ENCODE measurements at places on chromosomes 4 and X. TPM values are rescaled to one million over a fixed set of nuclear protein-coding genes. Genes with fewer than 3 reads are reported as not detected.
A peak's percentile ranks its signal among the peaks of the same experiment; 100 is the strongest.

DNA sequence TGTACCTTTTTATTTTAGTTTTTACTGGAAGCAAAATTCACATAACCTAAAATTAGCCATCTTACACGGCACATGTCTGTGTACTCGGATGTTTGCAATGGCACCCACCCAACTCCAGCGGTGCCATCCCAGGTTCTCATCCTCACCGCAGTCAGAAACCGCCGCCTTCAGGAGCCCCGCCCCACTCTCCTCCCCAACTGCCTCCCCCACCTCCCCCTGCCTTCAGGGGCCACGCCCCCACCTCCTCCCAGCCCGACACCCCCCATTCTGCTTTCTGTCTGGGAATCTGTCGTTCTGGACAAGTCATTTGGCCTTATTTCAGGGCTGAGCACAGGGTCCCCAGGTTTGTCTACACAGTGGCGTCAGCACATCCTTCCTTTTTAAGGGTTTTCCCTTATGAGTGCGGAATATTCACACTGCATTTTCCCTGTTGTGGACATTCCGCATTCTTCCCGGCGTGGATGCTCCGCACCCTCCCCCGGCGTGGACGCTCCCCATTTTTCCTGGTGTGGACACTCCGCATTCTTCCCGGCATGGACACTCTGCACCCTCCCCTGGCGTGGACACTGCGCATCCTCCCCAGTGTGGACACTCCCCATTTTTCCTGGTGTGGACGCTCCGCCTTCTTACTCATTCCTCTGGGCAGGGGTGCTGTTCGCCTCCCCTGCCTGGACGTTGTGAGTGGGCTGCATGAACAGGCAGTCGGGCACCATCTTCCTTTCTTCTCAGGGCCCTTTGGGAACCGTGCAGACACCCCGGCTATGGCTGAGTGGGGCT is 135.4 kb upstream of the NKX1-1 start:
- no peak for DNase-seq

DNA sequence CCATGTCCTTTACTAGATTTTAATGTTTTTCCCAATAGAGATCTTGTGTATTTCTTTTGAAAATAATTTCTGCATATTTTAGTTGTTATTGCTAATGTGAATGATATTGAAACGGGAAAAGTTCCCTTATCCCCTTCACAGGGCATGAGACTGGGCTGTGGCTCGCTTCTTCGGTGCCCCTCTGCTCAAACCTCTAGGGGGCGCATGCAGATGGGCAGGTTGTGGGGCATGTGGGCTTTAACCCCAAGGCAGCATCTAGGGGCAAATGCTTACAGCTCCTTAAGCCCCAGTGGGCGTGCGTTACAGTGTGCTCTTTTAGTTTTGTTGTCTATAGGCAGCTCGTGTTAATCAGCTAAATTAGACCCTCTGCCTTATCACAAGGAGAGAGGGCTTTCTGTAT is 194.7 kb downstream of the OPHN1 start:
- no peak for DNase-seq

DNA sequence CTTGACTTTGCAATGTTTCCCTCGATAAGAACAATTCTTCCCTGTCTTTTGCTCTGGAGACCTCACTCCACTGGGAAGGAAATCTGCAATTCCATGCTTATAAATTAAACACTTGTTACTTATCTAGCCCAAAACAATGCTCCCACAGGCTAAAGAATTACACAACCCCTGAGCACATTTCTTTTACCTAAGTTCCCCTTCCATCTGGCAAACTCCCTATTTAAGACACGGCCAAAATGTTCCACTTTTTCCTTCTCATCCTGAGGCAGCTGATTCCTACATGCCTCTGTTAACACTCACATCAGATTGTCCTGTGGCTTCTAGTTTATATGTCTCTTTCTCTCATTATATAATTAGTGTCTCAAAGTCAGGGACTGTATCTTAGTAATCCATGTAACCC is 211.7 kb downstream of the COX18 start:
- DNase-seq: no peak

- peak; percentile 42 for DNase-seq
Measured at GRCh38 chrX:1481636-1482529, 29.2 kb upstream of the ASMTL start.

DNA sequence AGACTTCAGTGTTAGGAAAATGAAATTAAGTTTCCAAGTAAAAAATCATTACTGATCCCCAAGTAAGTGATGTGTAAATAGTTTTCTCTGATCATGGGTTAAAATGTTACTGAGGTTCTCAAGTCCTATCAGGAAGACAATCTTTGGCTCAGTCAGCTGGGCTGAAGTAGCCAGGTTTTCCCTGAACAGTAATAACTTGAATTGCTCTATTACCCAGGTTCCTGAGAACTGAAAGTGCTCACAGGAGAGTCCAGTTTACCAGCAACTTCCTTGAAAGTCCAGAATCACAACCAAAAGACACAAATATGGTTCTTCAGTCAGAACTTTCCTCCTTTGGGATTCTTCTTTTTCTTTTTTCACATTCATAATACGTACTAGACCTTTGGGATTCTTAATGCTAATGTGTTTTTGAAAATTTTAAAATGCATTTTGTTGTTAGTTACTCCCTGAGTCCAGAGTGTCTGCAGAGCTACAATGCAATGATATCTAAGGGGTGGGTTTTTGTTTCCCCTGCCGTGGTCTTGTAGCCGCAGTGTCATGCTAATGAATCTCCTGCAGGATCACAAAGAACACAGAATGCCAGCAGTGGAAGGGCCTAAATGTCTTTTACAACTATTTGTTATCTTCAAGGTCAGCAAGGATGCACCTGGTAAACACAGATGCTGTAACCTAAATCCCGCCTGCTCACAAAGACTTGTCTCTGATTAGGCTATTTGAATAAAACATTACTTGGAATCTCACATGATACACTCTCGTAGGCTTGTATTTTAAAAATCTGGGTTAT is 439.8 kb upstream of the NR3C2 start:
- no peak for DNase-seq

DNA sequence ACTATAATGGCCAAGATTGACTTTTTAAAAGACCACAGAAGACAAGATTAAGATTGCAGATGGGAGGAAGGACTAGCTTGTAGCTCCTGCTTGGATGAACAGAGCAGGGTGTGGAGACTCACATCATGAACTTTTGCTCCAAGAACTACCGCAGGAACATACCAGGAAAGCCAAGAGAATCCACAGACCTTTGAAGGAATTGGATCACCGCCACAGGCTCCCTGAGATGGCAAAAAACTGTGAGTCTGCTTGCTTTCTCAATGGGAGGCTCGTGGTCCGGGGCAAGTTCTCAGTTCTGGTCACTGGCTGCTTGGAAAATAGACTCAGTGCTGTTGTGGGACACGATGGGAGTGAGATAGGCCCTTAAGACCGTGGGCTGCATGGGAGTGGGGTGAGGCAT is 276.6 kb downstream of the CCSER1 start:
- no peak for DNase-seq

DNA sequence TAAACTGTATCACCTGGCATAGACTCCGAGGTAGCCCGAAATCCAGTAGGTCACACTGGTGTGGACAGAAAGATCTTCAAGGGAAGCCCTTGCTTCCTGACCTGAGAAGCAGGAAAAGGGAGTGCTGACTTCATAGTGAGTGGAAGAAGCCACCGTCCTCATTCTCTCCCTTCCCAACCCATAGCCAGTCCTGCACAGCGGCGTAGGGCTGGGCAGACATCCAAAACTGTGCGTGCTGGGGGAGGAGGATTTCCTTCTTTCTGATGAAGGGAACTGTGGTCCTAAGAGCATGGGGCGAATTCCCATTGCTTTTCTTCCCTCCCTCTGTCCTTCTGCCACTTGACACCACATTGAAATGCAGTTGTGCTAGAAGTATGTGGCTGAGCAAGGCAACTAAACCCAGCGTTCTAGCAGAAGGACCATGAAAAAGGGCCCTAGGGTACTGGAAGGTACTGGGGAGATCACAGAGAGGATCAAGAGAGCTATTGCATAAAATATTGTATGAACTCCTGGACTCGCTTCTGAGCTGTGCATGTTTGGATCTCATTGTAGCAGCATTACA is 66.9 kb downstream of the STOX2 start:
- no peak for DNase-seq

DNA sequence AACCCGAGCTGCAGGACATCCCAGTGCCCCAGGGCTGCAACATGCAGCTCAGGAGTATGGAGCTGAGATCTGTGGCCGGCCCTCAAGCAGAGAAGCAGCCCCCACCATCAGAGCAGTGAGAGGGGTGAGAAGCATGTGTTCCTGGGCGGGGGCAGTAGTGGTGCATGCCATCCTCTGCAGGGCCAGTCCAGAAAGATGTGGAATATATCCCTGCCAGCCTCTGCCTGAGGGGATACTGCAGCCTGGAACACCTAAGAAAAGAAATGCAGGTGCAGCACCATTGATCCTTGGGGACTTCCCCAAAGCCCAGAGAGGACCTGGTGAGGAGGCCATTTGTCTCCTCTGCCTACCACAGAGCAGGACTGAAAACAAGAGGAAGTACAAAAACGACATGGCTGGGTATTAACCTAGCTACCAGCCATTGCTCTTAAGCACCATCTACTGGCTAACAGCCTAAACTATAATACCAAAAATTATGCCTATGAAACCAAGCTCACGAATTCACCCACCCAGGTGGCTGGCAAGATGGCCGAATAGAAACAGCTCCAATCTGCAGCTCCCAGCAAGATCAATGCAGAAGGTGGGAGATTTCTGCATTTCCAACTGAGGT is 158.8 kb downstream of the ADGRA3 start:
- DNase-seq: no peak

GRCh38 chr4:88531549-88531948 is 8.0 kb upstream of the PYURF start:
- DNase-seq: no peak

DNA sequence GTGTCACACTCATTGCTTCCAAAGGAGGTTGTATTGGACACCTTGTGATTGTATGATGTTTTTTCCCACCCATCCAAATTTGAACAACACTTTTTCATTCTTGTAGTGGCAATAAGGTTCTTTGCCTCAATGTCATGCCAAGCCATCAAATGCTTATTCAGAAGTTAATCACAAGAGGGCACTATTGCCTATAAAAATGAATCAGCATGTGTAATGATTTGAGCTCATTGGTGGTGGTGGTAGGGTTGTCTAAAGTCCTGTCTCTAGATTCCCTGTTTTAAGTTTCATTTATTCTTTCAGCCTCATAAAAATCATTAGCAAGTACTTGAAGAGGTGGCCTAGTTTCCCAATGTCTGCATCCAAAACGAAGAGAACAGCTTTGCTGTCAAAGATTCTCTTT is 37.0 kb downstream of the IRS4 start:
- peak; percentile 2 for DNase-seq

DNA sequence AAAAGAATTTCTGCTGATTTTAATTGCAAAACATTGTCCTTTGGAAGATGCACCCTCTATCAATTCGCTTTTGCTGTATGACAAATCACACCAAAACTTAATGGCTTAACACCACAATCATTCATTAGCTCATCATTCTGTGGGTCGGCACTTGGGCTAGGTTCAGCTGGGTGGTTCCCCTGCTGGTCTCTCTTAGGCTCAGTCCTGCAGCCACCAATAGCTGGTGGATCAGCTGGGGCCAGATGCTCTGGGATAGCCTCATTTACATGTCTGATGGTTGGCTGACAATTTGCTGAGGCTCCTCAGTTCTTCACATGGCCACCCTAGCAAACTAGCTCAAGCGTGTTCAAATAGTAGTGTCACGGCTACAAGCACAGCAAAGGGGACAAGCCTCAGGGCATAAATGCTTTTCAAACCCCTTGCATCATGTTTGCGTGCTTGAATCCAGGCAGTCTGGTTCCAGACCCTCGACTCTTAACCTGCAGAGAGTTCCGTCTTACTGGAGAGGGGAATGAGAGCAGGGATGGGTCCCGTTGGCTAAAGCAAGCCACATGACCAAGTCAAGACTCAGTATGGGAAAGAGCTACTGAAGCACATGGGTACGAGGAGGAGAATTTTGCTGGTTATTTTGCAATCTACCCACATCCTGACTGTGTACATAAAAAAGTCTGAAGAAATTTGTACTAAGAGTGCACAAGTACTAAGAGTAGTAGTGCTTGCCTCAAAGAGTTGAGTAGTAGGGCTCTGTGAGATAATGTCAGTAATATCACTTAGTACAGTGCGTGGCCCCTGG is 7.5 kb upstream of the ACSL1 start:
- no peak for DNase-seq

DNA sequence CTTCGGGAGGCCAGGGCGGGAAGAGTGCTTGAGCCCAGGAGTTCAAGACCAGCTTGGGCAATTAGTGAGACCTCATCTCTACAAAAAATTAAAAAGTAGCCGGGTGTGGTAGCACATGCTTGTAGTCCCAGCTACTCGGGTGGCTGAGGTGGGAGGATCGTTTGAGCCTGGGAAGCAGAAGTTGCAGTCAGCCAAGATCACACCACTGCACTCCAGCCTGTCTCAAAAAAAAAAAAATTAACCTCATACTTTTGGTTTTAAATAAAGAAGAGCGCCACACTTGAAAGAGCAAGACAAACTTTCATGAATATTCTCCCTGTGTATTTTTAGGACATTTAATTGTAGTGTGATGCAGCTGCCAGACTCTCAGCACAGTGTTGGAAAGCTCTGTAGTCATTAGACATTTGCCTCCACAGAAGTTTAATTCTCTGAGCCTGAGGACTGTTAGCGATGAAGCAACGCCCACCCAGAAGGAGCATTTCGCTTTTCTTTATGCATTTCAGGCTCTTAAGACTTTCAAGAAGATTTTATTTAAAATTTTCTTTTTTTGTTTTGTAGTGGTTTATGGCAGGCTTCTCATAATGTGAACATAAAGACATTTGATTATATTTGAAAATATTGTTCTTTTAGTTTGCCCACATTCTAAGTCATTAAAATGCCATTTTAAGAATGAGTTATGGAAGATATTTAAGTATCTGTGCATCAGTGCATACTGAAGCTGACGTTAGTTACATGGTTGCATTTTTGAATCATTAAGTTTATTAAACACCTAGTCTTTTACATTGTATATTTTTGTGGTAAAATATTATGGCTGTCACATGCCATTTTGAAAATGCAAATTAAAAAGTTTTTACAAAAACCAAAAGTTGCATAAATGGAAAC is 45.8 kb downstream of the DCLK2 start:
- no peak for DNase-seq

DNA sequence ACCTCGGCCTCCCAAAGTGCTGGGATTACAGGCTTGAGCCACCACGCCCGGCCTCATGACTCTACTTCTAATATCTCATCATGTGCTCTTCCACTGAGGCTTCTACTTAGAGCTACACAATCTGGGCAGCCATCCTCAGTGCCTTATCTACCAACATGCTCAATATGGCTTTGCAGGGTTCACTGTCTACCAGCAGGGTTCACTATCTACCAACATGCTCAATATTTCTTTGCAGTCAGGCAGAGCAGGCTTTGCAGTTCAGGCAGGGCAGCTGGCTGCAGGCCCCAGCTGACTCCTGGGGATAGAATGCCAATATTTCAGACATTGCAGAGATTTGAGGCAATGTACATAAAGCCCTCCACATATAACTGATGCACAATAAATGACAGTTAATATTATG is 47.5 kb downstream of the PKD2 start:
- DNase-seq: no peak

SMS gene
- 175 TPM for polyA plus RNA-seq

CMC4 gene
- polyA plus RNA-seq: 10.7 TPM

COL25A1 gene
- polyA plus RNA-seq: 23.9 TPM

ACOX3 gene
- polyA plus RNA-seq: 17.5 TPM

IL2 gene
- not detected for polyA plus RNA-seq

KLHL4 gene
- polyA plus RNA-seq: 8.9 TPM

CHRNA9 gene
- polyA plus RNA-seq: 1.2 TPM

ZDHHC9 gene
- 48.6 TPM for polyA plus RNA-seq
